ENCODE measurements at places on chromosomes 6 and 20.
A peak's percentile ranks its signal among the peaks of the same experiment; 100 is the strongest.

GRCh38 chr6:160679402-160679769 is 15.3 kb upstream of the LPA start:
- no peak for DNase-seq

- peak; percentile 15 for DNase-seq
Observed at GRCh38 chr20:20407891-20408805, 40.2 kb downstream of the INSM1 start.

GRCh38 chr6:153725456-153725855 is 313.6 kb upstream of the OPRM1 start:
- no peak for DNase-seq

- no peak for DNase-seq
Observed at GRCh38 chr6:50962213-50962759, 143.6 kb downstream of the TFAP2B start.

DNA sequence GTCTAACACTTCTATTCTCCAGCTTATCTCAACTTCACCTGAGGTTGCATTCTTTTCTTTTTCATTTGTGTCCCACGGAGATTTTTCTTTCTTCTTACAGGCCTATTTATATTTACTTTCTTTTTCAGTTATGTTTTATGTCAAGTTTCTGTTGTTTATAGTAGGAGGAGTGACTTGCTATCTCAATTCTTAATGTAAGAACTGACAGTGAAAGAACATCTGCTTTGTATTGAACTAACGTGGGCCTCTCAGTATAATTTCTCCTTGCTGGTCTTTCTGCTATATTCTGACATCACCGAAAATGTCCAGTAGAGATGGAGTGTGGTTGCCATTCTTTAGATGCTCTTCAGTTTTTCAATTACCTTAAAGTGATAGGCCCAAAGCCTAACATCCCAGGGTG is 521.7 kb downstream of the EPM2A start:
- DNase-seq: no peak

DNA sequence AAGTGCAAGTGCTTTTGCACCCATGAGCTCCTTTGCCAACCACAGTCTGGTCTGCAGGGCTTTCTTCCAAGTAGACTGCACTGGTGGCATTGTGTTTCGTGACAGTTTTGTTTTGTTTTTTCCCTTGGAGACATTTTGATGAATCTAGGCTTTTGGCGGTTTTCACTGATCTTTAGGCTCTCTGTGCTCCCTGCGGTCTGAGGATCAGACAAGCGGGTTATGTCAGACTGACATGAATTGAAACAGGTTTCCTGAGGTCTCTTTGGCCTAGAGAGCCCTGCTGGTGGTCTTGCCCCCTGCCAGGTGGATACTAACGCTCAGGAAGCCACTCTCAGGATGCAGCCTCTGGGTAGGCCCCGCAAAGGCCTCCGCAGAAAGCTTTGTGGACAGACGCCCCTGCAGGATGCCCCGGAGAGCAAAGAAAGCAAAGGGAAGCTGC is 555.4 kb upstream of the AGPAT4 start:
- DNase-seq: no peak

GRCh38 chr6:157610451-157610999 is 212.5 kb upstream of the SNX9 start:
- DNase-seq: no peak

GRCh38 chr6:32439139-32439538 is 548 bp upstream of the HLA-DRA start:
- DNase-seq: no peak

- DNase-seq: no peak
Observed at GRCh38 chr6:126202707-126203106, 137.2 kb upstream of the CENPW start.

DNA sequence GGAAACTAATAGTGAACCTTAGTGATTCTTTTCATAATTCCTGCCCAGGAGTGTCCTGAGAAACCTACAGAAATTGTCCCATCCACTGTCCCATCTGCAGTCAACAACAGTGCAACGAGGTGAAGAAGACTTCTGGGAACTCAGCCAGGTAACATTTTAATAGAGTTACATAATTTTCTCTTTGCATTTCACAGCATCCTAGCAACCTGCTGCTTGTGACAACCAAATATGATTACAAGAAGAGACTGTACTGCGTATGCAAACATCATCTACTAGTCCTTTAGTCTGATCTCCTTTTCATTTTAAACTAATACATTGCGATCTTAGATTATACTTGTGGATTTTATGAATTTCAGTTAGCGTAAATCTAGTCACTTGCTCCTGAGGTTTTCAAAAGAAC is 951.6 kb downstream of the TFAP2A start:
- DNase-seq: no peak

GRCh38 chr20:25259788-25260254 is 11.9 kb downstream of the PYGB start:
- DNase-seq: no peak

DNA sequence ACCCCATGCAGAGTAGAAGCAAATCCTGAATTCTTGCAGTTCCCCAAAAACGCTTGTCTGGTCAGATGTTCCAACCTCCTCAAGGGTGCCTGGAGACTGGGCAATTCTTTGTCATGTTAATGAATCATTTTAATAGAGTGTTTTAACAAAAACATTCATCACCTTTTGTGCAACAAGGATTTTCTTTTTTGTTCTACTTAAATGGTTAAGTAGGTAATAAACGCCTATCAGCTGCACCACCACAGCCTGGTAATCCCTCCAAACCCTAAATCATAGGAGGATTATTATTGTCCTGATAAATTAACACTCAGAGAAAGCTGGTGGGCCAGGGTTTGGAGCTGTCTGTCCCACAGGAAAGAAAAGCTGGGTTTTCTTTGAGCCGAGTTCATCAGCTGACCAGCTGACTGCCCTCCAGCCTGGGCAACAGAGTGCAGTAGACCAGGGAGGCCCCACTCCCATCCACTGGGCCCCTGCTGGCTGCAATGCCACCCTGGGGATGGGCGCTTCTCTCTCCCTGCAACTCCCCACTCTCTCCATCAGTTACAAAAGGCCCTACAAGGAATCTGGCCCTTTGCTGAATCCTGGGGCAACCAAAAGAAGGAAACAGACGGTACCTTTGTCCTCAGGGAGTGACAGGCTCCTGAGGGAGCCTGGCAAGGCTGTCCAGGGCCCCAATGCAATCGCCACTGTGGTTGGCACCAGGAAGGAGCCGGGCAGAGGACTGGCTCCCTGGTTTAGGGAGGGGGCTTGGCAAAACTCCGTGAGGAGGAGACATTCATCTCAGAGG is 23.1 kb upstream of the BMP7 start:
- DNase-seq: no peak

- DNase-seq: no peak
Observed at GRCh38 chr6:152975204-152975915, 7.5 kb downstream of the FBXO5 start.

- DNase-seq: no peak
Observed at GRCh38 chr20:59463541-59463940, 140.8 kb upstream of the PHACTR3 start.

- no peak for DNase-seq
Observed at GRCh38 chr6:17985934-17986655, 1.3 kb downstream of the KIF13A start.

- DNase-seq: no peak
Observed at GRCh38 chr6:121338956-121339355, 4.7 kb upstream of the TBC1D32 start.

DNA sequence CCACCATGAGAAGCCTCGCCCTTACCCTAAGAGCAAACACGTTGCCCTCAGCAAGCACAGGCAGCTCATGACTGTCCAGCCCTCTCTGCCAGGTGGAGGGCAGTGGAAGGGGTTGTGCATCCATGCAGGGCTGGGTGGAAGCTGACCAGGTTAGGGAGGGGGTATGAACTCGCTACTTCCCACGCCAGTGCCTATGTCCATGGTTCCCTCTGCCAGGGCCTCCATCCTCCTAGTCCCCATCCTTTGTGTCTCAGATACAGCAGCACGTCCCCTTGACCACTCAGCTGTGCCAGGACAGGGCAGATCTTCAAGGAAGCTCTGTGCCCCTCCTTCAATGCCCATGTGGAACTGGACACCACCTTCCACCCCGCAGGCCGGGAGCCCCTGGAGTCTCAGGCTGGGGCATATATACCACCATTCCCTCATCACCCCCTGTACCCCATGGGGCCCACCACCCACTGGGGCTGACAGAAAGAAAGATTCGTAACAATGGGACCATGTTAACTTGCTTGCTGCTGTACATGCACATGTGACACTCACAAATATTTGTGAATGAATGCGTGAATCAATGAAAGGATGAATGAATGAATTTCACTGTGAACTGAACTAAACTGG is 90.7 kb downstream of the ANKRD60 start:
- no peak for DNase-seq

GRCh38 chr6:152896923-152897322 is 85.9 kb downstream of the FBXO5 start:
- DNase-seq: no peak

- no peak for DNase-seq
Observed at GRCh38 chr6:21181866-21182265, 411.7 kb upstream of the SOX4 start.

DNA sequence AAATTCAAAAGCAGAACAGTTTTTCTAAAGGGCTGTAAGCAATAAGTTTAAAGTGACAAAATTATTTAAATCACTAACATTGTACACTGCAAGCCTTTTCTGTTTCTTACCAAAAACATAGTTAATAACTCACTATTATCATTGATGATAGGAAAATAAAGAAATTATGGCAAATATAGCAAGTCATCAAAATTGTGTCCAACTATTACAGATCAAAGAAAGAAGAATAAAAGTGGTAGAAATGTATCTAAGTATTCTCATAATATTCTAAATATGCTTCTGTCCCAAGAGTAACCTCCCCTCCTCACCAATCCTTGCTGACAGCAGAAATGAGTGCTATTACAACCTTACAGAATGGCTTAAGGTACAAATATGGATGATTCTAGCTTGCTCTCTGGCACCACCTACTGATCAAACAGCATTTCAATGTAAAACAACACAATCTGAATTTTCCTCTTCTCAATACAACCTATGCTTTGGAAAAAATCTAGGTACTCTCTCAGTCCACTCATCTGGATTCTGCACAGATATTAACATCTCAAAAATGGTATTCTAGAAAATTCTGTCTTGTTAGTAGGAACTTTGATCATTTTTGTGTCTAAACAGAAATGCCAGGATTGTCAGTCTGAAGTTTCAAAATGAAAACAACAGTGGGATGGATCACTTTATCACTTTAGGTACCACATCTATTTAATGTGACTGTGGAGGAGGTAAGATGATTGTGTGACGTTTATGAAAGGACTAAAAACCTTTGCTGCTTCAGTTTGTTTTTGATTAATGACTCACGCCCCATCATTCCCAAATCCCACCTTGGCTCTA is 40.9 kb downstream of the ZFP64 start:
- DNase-seq: peak; percentile 41

GRCh38 chr6:2028457-2029038 is 216.9 kb downstream of the GMDS start:
- DNase-seq: no peak

GRCh38 chr20:22420116-22420598 is 164.2 kb downstream of the FOXA2 start:
- DNase-seq: no peak

DNA sequence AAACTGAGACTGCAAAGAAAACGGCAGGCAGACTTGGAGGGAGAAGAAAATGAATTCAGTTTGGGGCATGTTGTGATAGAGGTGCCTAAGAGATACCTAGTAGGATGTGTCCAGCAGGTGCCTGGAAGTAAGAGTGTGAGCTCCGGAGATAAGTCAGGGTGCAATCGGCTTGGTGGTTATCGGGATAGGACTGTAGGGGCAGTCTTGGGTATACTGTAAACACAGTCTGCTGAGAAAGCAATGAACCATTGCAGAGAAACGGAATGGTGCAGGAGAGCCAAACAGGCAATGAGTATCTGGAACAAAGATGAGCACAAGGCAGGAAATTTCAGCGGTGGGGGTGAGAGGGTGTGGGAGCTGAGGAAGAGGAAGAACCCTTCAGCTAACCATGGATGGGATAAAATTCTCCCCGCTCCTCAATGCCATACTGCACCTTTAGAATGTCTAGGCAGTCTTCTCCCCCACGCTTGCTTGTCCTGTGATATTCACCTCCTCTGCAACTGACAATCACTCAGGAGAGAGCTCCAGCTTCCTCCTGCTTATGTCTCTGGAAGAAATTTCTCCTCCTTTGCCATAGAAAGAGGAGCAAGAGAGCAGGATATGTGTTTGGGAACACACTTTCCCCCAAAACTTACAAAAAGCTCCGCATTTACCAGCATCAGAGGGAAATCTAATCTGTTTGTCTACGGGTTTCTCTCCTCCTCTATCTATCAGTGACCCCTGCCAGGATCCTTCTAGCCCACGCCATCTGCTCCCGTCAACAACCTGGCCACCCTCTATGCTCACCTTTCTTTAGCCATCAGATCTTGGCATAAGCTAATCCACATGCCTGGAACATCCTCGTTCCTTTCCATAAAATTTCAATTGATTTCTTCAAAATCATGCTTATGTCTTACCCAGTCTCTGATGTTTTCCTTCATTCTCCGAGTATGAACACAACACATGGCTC is 381.7 kb upstream of the JARID2 start:
- DNase-seq: no peak
